ENCODE measurements at places on chromosomes 6 and 20.

DNA sequence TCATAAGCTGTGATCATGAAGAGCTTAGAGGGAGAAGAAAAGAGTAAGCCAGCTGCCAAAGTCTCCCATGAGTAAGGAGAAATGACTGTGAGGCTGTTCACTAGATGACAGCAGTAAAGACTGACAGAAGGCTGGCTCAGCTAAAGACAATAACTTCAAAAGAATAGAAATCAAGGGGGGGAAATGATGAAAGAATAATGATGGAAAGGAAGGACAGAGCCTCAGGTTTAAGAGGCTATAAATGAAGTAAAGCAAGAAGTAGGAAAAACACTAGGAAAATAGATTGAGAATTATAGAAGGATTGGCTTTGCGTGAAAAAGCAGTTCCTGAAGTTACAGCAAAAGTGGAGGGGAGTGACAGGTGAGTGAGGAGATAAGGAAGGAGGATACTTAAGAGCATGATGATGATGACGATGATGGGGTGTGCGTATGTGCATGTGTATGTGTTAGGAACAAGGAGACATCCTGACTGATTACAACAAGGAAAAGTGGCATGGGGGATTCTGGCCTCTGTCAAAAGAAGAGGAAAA is 48.2 kb downstream of the HBS1L start:
- DNase-seq = no peak

GRCh38 chr6:100962466-100962865 is 81.3 kb upstream of the ASCC3 start:
- DNase-seq = no peak

- DNase-seq = no peak
Observed at GRCh38 chr6:3119040-3119723, 671 bp downstream of the BPHL start.

DNA sequence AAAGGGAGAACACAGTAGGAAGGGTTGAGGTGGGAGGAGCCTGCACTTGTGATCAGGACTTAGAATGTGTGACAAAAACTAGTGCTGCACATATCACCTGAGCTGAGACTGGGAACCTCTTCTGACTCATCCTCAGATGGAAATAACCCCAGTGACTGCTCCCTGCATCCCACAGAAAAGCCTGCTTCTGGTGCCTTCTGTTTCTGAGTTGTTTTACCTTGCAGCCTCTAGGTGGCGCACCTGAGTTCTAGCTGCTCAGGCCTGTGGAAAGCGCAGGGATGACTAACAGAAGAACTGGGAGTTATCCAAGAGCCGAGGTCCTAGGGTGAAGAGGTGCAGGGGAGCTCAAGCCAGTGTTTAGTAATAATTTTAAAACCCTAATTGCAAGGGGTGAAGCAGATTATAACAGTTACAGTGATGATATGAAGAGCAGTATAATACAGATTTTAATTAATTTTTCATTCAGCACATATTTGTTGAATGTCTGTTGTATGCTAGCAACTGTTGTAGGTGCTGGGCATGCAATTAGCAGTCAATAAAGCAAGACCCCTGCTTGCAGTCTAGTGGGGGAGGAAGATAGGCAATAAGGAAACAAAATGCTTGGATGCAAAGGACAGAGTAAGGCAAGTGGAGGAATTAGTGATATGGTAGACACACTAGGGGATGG is 302.5 kb downstream of the DHX35 start:
- peak; percentile 76 for DNase-seq

GRCh38 chr6:129672341-129672682 is 37.7 kb downstream of the ARHGAP18 start:
- no peak for DNase-seq

GRCh38 chr20:46350201-46350985 is 42.1 kb upstream of the CDH22 start:
- DNase-seq = no peak

DNA sequence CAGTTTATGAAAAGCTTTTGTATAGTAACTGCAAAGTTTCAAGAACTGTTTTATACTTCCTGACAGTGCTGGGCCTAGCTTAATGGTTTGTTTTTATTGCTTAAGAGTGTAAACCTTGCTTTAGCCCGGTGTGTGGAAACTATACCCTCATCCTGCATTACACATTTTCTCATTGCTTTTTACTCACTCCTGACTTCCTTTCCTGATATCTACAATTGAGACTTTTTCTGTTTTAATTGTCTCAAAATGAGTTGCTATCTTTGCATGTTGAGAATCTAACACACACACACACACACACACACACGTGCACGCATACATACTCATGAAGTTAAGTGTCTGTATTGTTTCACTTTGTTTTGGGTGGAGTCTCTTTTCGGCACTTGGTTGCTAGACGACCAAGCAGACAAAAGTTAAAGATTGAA is 16.7 kb downstream of the BMP2 start:
- no peak for DNase-seq

GRCh38 chr20:4959592-4959991 is 41.7 kb downstream of the SLC23A2 start:
- no peak for DNase-seq

DNA sequence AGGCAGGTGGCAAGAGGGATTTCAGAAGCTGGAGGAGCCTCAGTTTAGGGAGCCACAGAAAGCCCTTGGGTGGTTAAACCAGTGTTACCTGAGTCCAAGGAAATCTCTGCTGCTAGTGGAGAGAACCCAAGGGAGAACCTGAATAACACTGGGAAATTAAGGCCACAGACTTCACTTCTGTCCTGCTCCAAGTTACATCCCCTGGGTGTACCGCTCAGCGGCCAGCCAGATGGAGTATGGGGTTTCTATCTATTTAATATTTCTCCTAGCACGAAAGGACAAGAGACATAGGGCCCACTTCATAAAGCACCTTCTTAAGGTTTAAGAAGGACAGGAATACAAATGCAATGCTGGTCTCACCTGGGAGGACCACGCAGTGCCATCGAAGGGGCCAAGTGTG is 5.8 kb upstream of the CNKSR3 start:
- no peak for DNase-seq

GRCh38 chr6:151288712-151289398 is 49.1 kb downstream of the AKAP12 start:
- no peak for DNase-seq

DNA sequence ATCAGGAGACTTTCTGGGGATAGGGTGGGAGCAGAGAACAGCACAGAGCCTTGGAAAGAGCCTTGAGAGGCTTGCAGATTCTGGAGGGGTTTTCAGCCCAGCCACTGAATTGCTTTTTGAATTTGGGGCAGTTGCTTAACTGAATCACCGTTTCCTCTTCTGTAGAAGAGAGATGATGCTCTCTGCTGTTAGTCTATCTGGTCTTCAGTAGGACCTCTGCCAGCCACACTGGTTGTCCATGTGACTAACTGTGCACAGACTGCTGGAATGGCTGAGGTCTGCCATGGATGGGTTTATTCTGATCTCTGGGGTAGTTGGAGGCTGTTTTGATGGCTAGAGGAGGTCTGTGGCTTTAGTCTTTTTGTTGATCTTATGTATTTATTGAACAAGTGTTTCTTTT is 21.4 kb upstream of the PRDM1 start:
- DNase-seq = no peak

All from mesothelial cell of epicardium (in vitro differentiated cells).